ENCODE measurements at places on chromosomes 7 and 10.

- no peak for DNase-seq
Measured at GRCh38 chr10:102604439-102604841, 39.8 kb upstream of the TRIM8 start.

GRCh38 chr7:98254951-98255610 lies 3.0 kb upstream of the TECPR1 start:
- no peak for DNase-seq

DNA sequence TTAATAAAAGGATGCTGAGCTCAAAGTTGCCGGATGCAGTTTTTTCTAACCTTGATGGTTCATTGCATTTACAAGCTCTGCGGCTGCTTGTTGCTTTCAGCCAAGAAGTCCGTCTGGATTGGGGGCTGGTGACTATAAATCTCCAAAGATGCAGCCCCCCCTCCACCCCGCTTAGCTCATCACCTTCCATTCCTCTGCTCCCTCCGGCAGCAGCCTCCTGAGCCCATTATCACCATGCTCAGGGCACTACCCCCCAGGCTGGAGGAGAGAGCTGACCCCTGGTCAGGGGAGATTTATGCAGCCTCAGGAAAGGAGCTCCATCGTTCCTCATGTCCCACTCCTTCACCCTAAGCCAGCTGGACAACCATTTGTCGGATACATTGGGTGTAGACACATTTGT lies 55.3 kb upstream of the ZRANB1 start:
- no peak for DNase-seq

DNA sequence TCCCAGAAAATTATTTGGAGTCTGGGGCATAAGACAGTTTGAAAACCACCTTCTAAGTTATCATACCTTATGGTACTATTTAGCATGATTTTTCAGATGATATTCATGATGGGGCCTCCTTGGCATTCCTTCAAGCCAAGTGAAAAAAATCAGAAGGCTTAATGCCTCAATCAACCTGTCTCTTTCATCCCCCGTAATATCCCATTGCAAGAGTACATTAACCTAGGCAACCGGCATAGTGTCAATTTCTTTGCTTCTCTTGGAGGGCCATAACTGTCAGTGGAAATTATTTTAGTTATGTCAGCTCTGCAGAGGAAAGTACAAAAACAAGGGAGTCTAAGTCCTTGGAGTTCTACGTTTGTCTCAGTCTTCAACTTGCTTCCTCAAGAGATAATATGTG lies 43.4 kb downstream of the INHBA start:
- DNase-seq, result no peak

- no peak for DNase-seq
Measured at GRCh38 chr7:25476863-25477499, 248.7 kb upstream of the NPVF start.

DNA sequence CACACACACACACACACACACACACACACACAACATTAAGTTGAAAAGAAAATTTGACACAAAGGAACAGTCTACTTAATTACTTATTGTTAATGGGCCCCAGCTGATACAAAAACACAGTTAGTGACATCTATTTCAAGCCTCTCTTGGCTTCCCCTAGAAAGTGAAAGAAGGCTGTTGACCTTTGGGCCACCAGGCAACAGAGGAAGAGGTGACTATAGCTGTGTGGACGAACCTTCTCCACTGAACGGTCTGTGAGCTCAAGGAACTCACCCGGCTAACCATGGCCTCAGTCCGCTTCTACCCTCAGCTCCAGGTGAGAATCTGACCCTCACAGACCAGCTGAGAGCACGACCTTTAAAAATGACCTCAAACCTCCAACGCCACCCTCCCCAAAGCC lies 32.9 kb upstream of the CALN1 start:
- DNase-seq, result no peak

DNA sequence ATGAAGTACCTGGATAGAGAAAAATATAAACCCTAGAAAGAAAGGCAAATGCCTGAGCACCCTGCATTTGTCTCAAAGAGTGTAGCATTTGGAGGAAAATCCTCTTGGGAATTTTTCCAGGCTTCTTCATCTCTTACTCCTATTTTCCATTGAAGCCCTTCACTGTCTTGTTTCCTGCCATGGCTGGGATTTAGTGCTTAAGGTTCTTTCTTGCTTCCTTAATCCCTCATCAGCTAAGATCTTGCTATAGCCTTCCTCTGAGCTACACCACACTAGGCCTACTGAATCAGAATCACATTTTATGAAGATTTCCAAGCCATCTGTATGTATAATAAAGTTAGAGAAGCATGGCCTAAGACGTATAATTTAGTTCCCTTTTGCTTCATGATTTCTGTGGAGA lies 97.5 kb upstream of the PHYHIPL start:
- DNase-seq, result no peak

DNA sequence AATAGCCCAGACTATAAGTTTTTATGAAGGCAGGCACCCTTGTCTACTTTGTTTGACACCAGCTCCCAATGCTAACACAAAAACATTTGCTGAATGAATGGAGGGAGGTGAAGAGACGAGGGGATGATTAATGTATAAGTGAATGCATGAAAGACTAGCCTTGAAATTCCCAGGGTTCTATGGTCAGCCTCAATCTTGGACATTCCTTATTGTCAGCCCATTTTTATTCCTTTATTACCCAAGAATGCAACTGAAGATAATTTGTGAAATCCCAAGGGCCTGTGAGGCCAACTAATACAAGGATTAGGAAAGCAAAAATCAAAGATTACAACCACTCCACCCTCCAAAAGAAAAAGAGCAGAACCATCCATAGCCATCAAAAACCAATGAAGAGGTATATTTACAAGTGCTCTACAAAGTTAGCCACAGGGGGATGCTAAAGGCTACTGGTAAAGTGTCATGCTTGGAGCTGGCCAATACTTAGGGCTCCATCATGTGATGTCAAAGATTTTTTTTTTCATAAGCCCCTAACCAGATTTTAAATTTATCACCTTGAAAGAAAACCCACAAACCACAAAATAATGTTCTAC lies 40.0 kb upstream of the ASAH2 start:
- DNase-seq, result no peak

- DNase-seq, result no peak
Measured at GRCh38 chr10:75859141-75859540, 427.7 kb downstream of the LRMDA start.

GRCh38 chr7:28606421-28606820 lies 194.1 kb downstream of the CREB5 start:
- no peak for DNase-seq

DNA sequence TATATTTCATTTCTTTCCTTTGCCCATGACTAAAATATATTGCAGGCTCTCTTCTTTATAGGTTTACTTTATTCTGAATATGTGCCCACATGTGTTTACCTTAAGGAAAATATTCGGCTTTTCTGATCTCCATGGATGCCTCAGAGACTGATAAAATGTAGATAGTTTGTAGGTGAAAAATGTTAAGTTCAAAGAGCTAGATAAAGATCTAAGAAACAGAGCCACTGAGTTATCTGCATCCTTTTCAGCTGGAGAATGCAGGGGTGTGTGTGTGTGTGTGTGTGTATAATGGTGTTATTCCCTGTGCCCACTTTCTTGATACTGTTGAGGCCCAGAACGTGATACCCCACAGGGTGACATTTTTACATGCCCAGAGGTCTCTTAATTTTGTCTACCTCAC lies 150.8 kb downstream of the LRRC4 start:
- no peak for DNase-seq

- DNase-seq, result no peak
Measured at GRCh38 chr10:83023662-83024061, 1115.6 kb upstream of the GHITM start.

DNA sequence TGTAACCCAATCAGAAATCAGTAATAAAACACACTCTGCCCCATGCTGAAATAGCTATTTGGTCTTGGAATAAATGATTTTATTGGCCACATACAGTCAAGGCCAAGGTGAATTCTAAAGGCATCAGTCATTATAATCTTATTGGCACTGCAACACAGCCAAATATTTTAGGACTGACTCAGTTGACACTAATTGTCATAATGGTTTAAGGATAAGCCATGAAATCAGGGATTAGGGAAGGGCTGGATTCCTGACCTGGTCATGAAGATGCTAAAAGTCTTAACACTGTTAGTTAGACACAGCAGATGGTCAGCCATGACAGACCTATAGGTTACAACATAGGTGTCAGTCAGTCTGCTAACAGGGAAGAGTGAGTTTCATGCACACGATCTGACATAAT lies 330.3 kb upstream of the NPSR1 start:
- DNase-seq, result no peak

GRCh38 chr7:31105256-31105950 lies 53.3 kb downstream of the ADCYAP1R1 start:
- DNase-seq, result peak; percentile 48

GRCh38 chr10:53387562-53387961 lies 615.0 kb upstream of the MBL2 start:
- no peak for DNase-seq

DNA sequence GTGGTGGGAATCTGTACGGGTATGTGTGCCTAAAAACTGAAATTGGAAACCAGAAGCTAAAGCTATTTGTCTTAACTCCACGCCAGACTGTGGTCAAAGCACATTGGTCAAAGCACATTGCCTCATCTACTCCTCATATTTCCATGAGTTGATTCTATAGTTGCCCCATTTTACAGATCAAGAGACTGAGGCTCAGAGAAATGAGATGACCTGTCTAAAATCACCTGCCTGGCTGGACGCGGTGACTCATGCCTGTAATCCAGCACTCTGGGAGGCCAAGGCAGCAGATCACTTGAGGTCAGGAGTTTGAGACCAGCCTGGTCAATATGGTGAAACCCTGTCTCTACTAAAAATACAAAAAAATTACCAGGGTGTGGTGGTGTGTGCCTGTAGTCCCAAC lies 21.7 kb upstream of the MNX1 start:
- DNase-seq, result no peak

DNA sequence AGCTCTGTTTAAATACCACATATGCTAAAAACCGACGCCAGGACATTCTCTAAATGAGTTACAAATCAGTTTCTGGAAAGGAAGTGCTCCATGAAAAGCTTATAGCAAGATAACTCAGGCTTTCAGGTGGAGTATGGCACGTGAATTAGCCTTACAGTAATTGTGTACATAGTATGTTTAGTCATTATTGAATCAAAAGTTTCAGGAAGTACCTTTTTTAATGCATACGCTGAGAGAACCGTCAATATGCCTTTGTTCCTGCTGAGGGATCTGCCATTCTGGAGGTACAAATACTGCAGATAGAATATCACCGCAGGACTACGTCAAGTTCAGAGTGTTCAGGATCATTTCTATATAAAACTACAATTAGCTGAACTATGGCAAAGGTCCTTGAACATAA lies 45.7 kb downstream of the ANKMY2 start:
- DNase-seq, result no peak

GRCh38 chr10:91096274-91096673 lies 124.2 kb upstream of the PCGF5 start:
- no peak for DNase-seq

- DNase-seq, result no peak
Measured at GRCh38 chr10:75201793-75202307, 8.7 kb upstream of the VDAC2 start.

GRCh38 chr10:47049906-47050305 lies 138.7 kb downstream of the PTPN20 start:
- peak; percentile 57 for DNase-seq

GRCh38 chr10:113423981-113424721 lies 128.7 kb upstream of the HABP2 start:
- DNase-seq, result no peak

GRCh38 chr7:107128748-107129147 lies 40.1 kb upstream of the HBP1 start:
- no peak for DNase-seq

DNA sequence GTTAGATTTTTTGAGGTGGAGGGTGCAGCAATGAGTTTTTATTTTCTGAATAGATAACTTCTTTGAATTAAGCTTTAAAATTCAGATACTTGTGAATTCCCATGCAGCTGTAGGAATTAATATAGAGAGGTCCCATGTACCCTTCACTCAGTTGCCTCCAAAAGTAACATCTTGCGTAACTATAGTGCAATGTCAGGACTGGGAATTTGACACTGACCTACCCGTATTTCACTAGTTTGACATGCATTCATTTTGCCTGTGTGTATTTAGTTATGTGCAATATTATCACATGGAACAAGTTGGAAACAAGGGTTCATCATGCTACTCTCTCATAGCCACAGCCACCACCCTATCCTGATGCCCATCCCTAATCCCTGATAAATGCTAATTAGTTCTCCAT lies 147.1 kb upstream of the IGFBP3 start:
- no peak for DNase-seq

DNA sequence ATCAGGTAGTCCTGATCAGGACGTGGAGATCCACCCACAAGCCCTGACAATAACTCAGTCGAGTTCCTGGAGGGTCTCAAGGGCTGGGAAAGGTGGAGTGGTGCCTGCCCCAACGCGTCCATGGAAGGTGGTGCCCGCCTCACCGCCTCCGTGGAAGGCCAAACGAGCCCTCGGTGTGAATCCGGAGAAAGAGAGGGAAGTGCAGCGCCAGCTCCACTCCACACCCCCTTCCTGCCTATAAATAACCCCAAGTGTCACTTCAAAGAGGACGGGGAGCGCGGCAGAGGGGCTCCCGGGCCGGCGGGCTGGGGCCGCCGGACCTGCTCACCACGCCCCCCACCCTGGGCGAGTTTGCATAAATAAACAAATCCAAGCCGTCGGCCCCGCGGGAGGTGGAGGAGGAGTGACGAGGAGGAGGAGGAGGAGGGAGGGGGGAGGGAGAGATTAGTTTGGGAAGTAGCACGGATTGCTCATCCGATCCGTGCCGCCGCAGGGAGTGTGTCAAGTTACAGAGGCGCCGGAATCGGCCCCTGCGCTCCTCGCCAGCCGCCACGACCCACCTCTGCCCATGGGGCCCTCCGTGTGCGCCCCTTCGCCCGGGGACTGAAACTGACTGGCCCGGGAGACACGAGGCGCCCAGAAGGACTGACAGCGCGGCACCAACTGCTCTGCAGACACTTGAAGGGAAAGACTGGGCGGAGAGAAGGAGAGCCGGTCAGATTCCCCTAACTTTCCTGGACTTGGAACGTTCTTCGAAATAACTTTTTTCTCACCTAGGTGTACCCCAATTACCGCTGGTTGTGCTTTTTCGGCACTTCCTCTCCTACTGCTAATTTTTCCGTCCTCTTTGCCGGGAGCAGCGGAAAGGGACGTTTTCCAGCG lies at the start of gene COL13A1:
Gene COL13A1, plus strand, starts transcription at position 473 of the 882 bp plus-strand sequence. CDS start 518 bp downstream, outside the sequence.
- DNase-seq, result no peak

GRCh38 chr10:132518572-132519381 lies 18.8 kb upstream of the INPP5A start:
- peak; percentile 58 for DNase-seq

DNA sequence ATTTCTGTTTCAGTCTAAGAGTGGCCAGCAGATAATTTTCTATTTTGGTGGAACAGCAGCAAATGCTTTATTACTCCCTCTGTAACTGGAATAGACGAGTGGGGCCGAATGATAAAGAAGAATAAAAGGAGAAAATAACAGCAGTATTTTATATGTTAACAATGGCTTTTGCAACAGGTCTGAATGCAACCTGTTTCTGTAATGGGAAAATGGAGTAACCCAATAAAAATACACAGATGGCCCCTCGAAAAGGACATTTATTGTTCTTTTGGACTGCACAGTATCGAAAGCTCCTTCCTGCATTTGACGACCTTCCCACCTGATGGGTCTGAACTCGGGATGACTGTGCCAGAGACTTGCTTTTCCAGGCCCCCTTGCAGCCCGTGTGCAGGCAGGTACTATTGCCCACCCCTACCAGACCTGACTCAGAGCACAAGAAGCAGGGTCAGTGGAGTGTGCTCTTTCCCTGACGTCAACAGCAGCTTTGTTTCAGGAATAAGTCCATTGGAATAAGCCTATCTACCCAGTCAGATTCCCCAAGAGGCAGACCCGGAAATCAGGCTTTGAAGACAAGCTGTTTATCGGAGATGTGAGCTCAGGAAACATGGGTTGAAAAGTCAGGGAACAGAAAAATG lies 306.5 kb upstream of the NEBL start:
- no peak for DNase-seq

- DNase-seq, result no peak
Measured at GRCh38 chr7:126750207-126750911, 502.4 kb downstream of the GRM8 start.

All from activated effector memory CD4-positive, alpha-beta T cell treated with anti-CD3 and anti-CD28 coated beads, Interleukin-2, amount 50 U/mL, for 16 hours (primary cell).